ENCODE measurements at places on chromosomes 3 and 15. TPM values are rescaled to one million over a fixed set of nuclear protein-coding genes. Genes with fewer than 3 reads are reported as not detected.

The CHRD gene
- 8.2 TPM for total RNA-seq

The SERPINI1 gene
- total RNA-seq, result 0.23 TPM

GRCh38 chr3:44058868-44059203 is 182.8 kb upstream of the TOPAZ1 start:
- DNase-seq, result no peak

DNA sequence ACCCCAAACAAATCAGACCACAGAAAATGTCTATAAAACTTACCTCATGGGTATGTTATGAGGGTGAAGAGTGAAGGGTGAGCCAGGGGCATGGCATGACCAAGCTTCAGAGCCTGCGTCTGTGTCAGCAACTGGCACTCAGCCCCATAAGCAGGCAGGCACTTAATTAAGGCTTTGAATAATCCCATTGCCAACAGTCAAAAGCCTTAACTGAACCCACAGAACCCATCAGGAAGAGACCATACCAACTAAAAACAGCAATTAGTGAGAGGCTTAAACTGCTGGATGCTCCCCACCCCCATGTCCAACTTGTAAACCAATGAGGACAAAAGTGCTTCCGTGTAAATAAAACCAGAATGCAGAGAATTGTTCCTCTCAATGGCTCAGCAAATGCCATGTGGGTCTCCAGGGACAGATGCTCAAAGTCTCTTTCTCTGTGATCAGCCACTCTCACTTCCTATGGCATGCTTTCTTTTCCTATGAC is 126.0 kb downstream of the MYLK start:
- DNase-seq, result peak; percentile 41

DNA sequence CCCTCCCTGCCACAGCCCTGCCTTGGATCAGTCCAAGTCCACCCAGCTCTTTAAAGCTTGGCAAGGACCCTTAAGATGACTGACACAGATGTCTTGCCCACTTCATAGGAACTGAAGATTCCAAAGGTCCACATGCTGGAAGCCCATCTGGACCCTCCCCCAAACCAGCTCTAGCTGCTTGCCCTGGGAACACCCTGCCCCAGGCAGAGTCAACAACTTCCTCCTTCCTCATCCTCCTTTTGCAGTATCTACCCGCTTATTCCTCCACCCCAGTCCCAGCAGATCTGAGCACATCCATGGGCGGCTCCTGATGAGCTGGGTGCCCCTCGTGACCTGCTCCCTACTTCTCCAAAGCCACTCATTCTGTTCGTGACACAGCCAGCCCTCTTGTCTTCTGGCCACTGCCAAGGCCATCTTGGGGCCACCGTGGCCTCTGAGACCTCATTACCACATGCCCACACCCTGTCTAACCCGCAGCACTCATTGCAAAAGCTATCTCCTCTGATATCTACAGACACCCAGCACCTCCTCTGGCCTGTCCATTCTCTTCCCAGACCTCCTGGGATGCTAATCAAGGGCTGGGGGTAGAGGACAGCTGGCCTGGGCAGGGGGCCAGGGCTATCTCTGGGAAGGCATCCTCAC is 2.0 kb upstream of the PFKFB4 start:
- DNase-seq, result no peak

GRCh38 chr15:39392469-39393047 is 188.3 kb upstream of the THBS1 start:
- DNase-seq, result no peak

DNA sequence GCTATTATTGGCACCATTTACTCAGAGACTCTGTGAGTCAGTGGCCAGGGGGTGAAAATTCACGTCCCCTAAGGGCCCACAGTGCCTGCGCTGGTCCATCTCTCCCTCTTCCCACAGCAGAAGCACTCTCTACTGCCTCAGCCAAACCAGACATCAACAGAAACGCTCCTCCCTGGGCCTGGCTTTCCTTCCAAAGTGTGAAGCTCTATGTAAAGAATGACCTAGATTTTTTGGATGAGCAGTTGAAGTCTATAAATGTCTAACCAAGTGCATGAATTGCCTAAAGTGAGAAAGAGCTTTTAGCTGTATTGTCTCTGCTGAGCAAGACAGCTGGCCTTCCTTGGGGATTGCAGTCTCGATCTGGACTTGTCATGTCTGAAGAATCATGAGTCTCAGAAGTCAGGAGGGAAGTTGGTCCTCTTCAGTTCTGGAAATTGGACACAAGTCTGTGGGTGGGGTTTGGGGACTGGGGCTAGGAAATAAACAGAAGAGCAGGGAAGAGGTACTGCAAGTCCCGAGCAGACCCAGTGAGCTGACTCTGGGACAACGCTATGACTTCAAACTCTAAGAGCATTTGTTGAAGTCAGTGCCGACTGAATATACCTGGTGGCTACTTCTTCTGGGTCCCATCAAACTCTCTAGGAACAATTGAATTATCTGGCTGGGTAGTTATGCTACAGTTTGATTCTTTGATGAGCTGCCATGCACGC is 29.0 kb downstream of the RASGRP1 start:
- no peak for DNase-seq

DNA sequence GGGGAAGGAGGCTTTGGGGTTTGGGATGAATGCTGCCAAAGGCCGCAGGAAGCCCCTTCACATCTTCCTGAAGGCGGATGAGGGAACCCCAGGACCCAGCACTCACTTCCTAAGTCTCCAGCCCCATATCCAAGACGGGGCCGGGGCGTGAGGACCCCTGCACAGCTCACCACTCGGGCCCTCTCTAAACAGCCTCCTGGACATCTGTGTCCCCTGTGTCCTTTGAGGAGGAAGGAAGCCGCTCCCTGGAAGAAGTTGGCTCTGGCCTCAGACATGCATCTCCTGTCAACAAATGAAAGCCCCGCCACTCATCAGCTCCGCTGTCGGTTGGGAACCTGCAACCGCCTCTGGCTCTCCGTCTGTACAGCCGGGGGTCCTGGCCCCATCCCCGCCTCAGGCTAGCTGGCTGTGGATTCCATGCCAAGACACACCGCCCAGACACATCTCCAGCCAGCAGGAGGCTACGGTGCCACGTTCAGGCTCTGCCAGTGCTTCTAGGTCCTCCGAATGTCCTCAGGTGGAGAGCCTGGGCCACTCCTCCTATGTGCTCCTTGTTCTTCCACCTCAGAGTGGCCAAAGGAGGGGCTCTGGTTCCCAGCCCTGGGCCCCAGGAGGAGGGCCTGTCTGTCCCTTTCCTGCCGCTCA is 140.0 kb upstream of the MEF2A start:
- no peak for DNase-seq

- no peak for DNase-seq
These were observed 7.7 kb downstream of the DUOXA2 start for GRCh38 chr15:45121706-45122417.

DNA sequence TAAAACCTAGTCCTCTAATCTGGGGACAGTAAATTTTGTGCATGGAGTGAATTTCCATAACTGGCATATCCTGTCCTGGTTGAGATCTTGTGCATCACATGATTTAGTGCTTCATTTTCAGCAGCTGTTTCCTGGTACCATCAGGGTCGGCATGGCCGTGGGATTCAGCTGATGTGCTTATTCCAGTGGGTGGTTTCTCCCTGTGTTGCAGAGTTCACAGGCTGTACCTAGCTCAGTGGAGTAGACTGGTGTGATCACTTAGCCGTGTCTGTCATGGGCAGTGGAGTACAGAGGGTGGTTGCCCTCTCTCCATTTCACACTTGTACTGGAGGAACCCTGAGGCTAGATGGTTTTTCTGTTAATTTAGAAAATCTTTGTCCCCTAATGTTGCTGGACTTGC is 228.5 kb downstream of the PTPRG start:
- no peak for DNase-seq

The CMTM8 gene
- 3.3 TPM for total RNA-seq

DNA sequence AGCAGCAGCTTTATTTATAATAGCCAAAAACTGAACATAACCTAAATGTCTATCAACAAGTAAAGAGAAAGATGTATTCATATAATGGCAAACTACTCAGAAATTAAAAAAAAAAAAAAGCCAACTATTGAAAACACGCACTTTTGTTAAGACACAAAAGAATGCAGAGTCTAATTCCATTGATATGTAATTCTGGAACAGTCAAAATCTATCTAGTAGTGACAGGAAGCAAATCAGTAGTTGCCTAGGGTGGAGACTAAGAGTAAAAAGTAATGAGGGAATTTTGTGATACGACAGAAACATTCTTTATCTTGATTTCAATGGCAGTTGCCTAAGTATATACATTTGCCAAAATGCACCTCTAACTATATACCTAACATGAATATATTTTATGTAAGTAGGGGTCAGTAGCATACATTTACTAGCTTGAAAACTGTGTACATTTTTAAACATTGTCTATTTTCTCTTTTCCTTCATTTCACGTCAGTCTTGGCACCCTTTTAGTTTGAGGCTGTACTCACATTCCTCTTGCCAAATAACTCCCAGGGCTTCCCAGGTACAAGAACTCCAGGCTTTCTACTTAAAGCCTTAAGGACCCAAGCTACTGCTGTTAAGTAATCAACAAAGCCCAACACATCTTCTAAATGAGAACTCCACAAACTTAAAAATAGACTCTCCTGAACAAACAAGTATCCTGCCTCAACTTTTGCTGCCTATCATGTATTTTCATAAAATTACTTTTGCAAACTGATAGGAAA is 54.7 kb downstream of the ADAM10 start:
- DNase-seq, result no peak

DNA sequence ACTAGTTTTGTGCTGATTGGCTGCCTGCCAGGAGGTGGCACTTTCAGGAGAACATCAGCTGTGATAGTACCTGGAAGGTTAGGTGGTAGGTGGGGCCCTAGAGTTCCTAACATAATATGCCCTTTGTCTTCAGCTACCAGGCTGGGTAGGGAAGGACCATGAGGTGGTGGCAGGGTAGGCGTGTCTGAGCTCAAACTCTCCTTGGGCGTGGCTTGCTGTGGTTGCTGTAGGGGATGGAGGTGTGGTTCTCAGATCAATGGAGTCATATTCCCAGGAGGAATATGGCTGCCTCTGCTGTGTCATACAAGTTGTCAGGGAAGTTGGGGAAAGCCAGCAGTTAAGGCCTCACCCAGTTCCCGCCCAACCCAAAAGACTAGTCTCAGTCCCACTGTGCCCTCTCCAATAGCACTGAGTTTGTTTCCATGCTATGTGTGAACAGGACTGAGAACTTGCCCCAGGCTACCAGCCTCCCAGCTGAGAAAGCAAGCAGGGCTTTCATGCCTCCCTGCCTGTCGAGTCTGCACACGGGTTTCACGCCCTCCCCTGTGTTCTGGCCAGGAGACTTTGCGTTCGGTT is 107.7 kb downstream of the CHCHD4 start:
- peak; percentile 13 for DNase-seq

DNA sequence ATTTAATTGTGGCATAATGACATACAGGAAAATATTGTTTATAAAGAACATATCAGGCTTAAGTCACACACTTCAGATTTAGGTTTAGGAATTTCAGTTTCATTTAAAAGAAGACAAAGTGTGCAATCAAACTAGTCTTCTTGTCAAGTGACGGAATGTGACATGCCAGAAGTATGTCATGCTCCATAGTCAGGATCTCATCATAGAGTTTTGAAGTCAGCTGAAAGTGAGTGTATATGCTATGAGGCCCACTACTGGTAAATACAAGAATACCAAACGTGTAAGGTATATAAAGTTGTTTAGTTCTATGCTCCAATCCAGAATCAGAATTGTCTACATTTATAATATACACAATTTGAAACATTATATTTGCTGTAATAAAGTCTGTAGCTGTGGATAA is 988.4 kb downstream of the TBL1XR1 start:
- DNase-seq, result no peak

GRCh38 chr15:62951481-62951880 is 91.1 kb upstream of the TPM1 start:
- no peak for DNase-seq

The PROK2 gene
- total RNA-seq, result not detected

The FBXW12 gene
- 0.30 TPM for total RNA-seq

The CELSR3 gene
- 1.1 TPM for total RNA-seq

DNA sequence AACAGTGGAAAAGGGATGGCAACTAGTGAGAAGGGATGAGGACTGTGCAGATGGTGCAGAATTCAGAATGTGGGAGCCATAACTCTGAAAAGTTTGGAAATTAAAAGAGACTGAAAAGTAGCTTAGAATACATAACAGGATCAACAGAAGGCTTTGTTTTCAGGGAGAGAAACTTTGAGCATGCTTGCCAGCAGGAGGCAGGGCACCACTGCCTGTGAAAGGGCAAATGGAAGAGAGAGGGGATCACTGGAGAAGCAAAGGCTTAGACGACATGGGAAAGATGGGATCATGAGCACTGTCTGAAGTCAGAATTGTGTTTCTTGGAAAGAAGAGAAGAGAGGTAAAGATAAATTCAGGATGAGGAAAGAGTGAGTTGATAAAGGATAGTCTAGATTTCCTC is 99.6 kb downstream of the ABI3BP start:
- peak; percentile 32 for DNase-seq

DNA sequence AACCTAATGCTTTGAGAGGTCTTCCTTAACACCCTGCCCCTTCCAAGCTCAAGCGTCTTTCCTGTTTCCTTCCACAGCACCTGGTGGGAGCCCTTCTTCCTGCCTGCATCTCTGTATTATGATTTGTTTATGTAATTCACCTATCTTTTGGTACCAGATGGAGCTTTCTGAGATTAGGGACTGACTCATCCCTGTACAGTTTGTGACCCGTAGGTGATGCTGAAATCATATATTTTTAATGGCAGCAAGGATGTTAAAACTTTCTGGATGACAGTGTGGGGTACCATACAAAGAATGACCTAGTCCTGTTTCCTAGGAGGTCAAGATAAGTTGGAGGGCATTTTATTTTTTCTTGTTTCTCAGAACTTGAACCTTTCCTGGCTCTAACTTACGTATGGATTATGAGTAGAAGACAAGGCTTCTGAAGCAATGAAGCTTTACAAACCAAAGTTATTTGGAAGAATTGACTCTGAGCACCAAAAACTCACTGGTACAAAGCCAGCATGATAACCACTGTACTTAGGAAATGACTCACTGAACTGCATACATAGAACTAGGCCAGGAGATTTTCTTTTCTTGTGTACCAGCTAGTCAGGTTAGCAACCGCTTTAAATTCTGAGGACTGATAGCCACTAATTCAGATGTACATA is 46.6 kb downstream of the HHLA2 start:
- DNase-seq, result no peak

GRCh38 chr3:47024932-47025331 is 45.5 kb downstream of the NBEAL2 start:
- no peak for DNase-seq

GRCh38 chr15:52427804-52428203 is 100.9 kb downstream of the MYO5A start:
- DNase-seq, result peak; percentile 91

The KLF15 gene
- total RNA-seq, result 3.3 TPM

- DNase-seq, result no peak
These were observed 26.1 kb downstream of the NCBP2 start for GRCh38 chr3:196916221-196916620.

DNA sequence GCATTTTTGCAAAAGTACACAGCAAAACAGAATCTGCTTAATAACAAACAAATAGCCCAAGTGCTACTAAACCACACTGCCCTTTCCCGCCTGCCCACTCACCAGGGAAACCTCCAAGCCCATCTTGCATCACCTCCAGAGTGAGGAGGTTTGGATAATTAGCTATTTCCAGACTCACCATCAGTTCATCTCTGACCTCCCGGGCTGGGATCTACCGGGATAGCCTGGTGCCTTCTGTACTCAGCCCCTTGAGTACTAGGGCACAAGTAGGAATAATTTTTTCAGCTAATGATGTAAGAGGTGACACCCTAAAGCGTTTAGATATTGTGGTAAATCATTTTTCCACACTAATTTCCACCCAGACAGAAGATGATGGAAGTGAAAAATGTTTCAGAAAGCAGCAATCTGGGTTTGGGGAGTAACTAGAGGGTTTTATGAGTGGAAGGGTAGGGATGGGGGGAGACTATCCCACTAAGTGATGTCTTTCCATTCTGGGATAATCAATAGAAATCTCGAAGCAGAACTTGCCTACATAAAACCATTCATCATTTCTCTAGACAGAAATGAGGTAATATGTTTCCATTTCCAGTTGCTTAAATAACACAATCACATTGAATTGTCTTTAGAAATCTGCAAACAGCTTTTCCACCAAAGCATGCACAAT is 40.9 kb downstream of the TAFA4 start:
- DNase-seq, result no peak
